ENCODE measurements at places on chromosomes 6 and 20. TPM values are rescaled to one million over a fixed set of nuclear protein-coding genes. Genes with fewer than 3 reads are reported as not detected.

DNA sequence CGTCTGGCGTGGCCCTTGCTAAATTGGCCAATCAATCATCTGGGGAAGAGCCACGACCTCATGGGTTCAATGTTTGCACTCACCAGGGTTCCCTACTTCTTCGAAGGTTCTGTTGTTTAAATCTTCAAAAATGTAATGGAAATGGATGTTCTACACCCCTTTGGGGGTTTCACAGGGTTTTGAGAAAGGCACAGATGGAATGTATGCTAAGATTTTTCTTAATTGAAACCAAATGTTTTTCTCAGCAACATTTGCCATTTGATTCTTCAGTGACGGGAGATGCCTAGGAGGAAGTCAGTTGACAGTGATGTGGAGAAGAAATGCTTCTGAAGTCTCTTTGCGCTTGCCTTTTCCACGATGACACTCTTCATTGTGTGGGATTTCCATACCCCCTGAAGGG, 312.3 kb downstream of the ESR1 start:
- H3K36me3 ChIP-seq, result no peaks in the 10 kb centered on the region
- no peaks in the 10 kb centered on the region for H3K27me3 ChIP-seq
- H3K4me3 ChIP-seq, result no peak overlapping the region
- no peak overlapping the region for H3K27ac ChIP-seq

Gene PI3
- polyA plus RNA-seq, result not detected

DNA sequence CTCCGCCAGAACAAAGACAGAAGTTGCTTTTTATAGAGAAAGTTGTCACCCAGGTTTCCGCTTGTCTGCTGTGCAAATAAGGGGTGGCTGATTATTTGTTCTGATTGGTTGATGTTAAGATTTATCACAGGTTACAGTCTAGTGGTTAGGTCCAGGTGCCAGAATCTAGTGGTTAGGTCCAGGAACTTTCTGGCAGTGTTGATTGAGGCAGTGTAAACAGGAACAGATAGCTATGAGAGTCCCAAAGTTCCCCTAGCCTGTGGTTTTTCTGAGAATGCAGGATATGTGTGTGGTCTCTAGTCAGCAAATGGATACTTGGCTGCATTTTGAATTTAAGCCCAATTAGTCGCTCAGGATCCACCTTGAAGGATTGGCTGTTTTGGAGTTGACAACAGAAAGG, 148.0 kb downstream of the TMEM200A start:
- H3K4me1 ChIP-seq, result peaks cover 6% of the 10 kb centered on the region
- H3K36me3 ChIP-seq, result no peaks in the 10 kb centered on the region
- DNase-seq, result peak; percentile 45
- H3K27me3 ChIP-seq, result no peaks in the 10 kb centered on the region
- H3K27ac ChIP-seq, result no peak overlapping the region

DNA sequence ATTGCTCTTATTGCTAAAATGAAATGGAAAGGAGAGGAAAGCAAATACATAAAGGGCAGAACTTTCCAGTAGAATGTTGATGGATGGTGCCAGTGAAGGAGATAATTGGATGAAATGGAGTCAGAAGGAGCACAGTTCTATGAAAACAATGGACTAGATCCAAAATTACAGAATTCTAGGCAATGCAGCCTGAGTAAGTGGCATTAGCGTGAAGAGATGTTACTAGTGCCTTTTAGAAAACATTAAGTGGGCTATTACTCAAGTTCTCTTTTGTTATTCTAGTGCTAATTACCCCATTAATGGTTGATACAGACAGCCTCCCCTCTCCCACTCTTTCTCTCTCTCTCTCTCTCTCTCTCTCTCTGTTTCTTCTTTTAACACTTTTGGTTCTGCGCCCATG, 209.5 kb upstream of the RGS17 start:
- no peaks in the 10 kb centered on the region for H3K4me1 ChIP-seq
- H3K27ac ChIP-seq, result no peak overlapping the region
- no peaks in the 10 kb centered on the region for H3K36me3 ChIP-seq
- DNase-seq, result no peak

DNA sequence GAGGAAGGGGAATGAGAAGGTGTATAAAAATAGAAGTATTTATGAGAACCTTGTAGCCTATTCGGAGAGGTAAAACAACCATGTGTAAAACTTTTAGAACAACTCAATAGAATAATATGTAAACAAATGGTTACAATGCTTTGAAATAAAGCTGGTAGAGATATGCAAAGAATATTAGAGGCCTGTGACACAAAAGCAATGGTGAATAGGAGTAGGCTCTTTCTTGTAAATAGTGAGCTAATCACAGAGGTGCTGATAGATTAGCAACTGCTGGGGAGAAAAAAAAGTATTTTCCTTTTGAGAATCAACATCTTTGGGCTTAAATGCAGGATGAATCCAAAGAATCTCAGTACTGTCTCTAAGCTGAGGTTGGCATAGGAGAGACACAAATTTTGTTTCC, 7.0 kb downstream of the TMEM200A start:
- H3K27me3 ChIP-seq, result no peaks in the 10 kb centered on the region
- H3K4me3 ChIP-seq, result no peak overlapping the region
- H3K4me1 ChIP-seq, result no peaks in the 10 kb centered on the region
- H3K27ac ChIP-seq, result no peak overlapping the region
- no peak for DNase-seq
- no peaks in the 10 kb centered on the region for H3K36me3 ChIP-seq

DNA sequence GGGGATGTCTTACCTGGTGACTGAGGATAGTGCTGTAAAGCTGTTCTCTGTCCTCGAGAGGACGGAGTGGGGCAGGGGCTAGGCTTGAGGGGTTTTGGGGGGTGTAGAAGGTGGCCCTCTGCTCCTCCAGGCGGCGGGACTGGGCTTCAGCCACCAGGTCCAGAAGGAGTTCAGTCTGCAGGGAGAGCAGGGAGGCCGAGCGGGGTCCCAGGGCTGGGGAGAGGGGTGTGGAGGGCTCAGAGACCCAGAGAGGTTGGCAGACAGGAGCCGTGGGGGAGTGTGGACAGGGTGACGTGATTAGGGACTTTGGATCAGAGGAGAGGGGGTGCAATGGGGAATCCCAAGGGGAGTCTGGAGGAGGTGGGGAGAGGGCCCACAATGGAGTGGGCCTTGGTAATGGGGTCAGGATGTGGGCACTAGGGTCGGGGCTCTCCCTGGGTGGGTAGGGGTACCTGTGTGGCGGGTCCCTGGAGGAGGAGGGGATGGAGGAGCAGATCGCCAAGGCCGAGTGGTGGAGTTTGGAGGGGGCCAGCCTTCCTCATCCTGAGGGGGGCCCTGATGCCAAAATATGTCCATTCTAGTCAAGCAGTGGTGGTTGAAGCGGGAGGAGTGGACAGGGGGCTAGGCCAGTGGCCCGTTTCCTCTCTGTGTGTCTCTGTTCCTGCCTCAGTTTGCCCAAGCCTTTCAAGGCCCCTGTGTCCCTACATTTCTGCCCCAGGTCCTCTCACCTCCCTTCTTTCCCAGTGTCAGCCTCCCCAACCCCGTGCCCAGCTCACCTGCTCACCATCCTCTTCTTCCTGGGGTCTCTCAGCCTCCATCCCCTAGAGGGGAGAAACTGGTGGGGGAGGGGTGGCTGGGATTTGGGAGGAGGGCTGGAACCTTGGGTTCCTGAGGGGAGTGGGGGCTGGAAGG, 491 bp downstream of the GPSM3 start:
- H3K4me3 ChIP-seq, result peak overlapping the region; percentile 90
- H3K27me3 ChIP-seq, result no peaks in the 10 kb centered on the region
- H3K36me3 ChIP-seq, result no peaks in the 10 kb centered on the region
- DNase-seq, result no peak

Gene FOXC1
- not detected for polyA plus RNA-seq

DNA sequence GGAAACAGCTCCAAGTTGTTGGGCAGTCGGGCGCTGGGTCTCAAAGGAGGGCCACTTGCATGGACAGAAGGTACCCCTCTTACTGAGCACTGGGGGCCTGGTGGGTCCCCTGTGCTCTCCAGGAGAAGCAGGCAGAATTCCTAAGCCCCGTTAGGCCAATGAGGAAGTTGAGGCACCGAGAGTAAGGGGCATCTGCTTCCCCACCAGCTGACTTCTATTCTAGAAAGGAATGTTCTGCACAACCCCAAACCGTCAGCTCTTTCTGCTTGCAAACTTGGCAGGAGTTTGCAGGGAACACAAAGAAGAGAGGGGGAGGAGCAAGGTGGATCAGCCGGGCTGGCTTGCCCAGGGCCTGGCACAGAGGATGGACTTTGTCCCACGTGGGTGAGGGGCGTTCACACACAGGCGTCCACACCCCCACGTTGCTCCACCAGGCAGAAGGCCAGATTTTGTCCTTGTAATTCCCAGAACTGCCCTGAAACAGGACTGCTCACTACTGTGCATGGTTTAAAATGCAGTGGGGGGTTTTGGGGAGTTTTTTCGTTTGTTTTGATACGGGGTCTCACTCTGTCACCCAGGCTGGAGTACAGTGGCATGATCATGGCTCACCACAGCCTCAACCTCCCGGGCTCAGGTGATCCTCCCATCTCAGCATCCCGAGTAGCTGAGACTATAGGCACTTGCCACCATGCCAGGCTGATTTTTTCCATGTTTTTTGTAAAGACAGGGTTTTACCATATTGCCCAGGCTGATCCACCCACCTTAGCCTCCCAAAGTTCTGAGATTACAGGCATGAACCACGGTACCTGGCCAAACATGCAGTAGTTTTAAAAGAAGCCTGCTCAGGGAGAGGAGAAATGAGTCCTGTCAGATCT, 93.3 kb downstream of the SNX5 start:
- H3K36me3 ChIP-seq, result no peaks in the 10 kb centered on the region
- H3K4me3 ChIP-seq, result no peak overlapping the region
- no peaks in the 10 kb centered on the region for H3K27me3 ChIP-seq
- H3K4me1 ChIP-seq, result peaks cover 26% of the 10 kb centered on the region

GRCh38 chr20:49899541-49900383, 15.6 kb downstream of the SPATA2 start:
- DNase-seq, result no peak
- no peaks in the 10 kb centered on the region for H3K4me1 ChIP-seq
- H3K4me3 ChIP-seq, result no peak overlapping the region
- no peak overlapping the region for H3K27ac ChIP-seq

All from GM12878 (cell line).